ENCODE measurements at places on chromosomes 4 and X. TPM values are rescaled to one million over a fixed set of nuclear protein-coding genes. Genes with fewer than 3 reads are reported as not detected.

The YY2 gene
- 1.7 TPM for polyA plus RNA-seq

GRCh38 chr4:68732653-68733466 is 62.4 kb upstream of the UGT2B15 start:
- no peak for DNase-seq

The GIMD1 gene
- polyA plus RNA-seq: not detected

DNA sequence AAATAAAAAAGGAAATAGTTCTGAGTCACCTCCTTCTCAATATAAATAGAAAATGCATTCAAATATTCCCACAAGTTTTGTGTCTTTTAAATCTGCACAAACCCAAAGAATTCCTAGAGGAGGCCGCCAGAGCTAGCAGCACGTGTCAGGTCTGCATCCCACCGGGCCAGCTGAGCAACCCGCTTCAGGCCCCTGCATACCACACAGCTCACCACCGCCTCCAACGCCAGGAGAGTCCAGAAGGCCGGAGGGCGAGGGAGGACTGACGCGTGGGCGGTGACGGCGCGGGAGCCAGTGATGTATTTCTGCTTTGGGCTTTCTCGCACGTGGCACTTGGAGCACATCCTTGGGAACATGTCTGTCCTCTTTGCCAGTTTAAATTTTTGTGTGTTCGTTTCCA is 61.9 kb upstream of the CLDN34 start:
- no peak for DNase-seq

GRCh38 chr4:100147198-100147597 is 43.1 kb downstream of the DDIT4L start:
- no peak for DNase-seq

- no peak for DNase-seq
These were observed 143.4 kb downstream of the KLHL13 start for GRCh38 chrX:117973110-117973807.

The DGKK gene
- not detected for polyA plus RNA-seq

GRCh38 chrX:129798888-129799287 is 19.1 kb downstream of the SASH3 start:
- no peak for DNase-seq

DNA sequence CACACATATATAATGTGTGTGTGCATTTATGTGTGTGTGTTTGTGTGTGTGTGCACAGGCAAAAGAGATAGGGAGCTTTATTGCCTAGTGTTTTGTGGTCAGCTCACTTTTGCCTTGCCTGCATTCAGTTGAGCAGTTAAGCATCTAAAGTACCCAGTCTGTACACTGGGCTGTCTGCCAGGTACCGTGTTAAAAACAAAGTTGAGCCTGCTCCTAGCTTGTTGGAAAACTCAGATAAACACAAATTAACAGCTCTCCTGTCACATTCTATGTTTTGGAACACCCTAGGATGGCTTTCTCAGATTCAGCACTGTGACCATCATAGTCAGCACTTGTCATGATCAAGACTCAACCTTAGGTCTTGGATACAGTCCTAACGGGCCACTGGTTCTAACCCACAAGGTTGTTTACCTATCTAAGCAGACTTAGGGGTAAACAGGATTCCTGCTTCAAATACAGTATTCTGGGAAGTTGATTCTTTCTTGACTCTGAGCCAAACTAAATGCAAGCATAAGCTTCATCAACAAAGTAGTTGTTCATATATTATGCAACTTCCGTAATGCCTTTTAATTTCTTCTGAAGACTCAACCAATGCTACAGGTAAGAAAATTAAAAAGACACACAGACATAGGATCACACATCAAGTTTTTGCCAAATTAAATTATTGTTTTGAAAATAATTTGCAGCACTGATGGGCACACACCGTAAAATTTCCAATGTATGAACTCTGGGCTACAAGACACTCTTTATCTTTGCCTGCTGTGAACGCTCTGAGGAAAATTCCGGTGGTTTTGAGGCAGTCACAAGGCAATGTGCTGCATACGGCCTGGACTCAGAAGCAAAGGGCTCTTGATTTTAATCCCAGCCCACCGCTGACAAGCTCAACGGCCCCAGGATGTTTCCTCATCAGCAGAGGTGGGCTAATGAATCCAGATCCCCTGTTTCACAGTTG is 11.3 kb upstream of the CD99 start:
- DNase-seq: no peak

- no peak for DNase-seq
These were observed 11.4 kb downstream of the L1CAM start for GRCh38 chrX:153874366-153875125.

DNA sequence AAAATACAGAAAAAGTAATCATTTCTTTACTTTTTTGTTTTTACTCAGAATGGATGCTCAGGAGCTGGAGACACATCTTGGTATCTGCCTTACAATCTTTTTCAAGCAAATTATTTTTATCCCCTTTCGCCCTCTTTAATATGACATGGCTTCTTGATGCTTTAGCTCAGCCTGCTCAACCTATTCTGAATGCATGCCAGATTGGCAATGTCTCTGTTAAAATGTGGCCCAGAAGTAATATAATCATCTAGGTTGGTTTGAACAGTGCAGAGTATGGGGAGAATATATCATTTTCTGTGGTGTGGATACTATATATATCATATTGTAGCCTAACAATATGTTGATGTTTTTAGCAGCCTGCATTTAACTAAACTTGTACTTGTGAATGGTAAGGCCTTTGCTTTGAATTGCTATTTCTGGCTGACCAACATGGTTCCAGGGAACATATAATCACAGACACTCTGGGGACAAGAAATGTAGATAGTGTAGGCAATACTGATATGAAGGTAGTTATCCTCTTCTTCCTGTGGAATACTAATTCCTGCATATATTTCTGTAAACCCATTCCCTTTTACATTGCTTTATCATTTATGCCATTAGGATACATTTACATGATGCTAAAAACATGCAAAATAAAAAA is 282.7 kb downstream of the PPP3CA start:
- DNase-seq: no peak
